ENCODE measurements at places on chromosomes 16 and 17. TPM values are rescaled to one million over a fixed set of nuclear protein-coding genes. Genes with fewer than 3 reads are reported as not detected.

Gene ZP2
- not detected for polyA plus RNA-seq

Gene CNTNAP1
- 5.9 TPM for polyA plus RNA-seq

Gene KRTAP3-2
- not detected for polyA plus RNA-seq

Gene KRT23
- 1.8 TPM for polyA plus RNA-seq

Gene KRTAP1-5
- polyA plus RNA-seq, result not detected

Gene SLC38A8
- not detected for polyA plus RNA-seq

Gene KREMEN2
- polyA plus RNA-seq, result not detected

Gene TOM1L1
- 4.9 TPM for polyA plus RNA-seq

Gene ARL5C
- 0.07 TPM for polyA plus RNA-seq

Gene NPW
- not detected for polyA plus RNA-seq

Gene HBA1
- 6.7 TPM for polyA plus RNA-seq

Gene SPATA22
- polyA plus RNA-seq, result 0.03 TPM

Gene MED31
- polyA plus RNA-seq, result 31.0 TPM

Gene ITGB3
- polyA plus RNA-seq, result 7.7 TPM

Gene TBC1D3K
- polyA plus RNA-seq, result not detected

Gene KRT32
- polyA plus RNA-seq, result not detected

Gene ST6GALNAC2
- 6.4 TPM for polyA plus RNA-seq

Data from adipose tissue (tissue), 3 donors.